DMS153 (cell line): ENCODE measurements at places on chromosomes 12 and 14.
A peak's percentile ranks its signal among the peaks of the same experiment; 100 is the strongest.

- peak; percentile 7 for DNase-seq
Measured at GRCh38 chr12:13362260-13362841, 165.8 kb downstream of the EMP1 start.

- no peak for DNase-seq
Measured at GRCh38 chr12:110600254-110600653, 13.7 kb upstream of the TCTN1 start.

DNA sequence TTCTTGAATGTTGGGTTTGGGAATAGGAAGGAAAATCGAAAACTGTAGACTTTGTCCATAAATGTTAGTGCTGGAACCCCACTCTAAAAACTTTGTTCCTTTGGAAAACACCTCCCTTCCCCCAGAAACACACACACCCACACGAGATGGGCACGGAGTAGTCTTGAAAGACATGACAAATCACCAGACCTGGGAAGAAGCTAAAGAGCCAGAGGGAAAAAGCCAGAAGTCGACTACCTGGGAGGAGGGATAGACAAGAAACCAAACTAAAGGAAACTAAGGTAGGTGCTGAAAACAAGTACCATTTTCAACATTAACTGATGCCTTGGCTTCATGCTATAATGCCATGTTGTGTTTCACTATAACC is 925 bp upstream of the NANOG start:
- DNase-seq: no peak

DNA sequence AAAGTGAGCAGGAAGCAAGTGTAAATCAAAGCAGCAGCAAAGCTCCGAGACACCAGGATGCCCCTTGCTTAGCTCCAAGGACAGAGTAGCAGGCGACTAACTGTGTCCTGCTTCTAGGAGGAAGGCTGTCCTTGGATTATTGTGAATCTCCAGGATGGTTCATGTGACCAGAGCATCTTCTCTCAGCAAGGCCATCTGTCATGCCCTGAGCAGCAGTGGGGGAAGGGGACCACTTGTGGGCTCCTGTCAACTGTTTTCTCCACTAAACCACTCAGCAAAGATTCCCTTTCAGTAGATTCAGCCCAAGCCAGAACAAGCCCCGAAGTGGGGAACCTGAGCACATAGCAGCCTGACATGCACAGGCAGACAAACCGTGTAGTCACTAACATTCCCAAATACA is 19.4 kb downstream of the MAP3K9 start:
- no peak for DNase-seq

GRCh38 chr14:28300356-28300755 is 466.2 kb upstream of the FOXG1 start:
- DNase-seq: no peak

DNA sequence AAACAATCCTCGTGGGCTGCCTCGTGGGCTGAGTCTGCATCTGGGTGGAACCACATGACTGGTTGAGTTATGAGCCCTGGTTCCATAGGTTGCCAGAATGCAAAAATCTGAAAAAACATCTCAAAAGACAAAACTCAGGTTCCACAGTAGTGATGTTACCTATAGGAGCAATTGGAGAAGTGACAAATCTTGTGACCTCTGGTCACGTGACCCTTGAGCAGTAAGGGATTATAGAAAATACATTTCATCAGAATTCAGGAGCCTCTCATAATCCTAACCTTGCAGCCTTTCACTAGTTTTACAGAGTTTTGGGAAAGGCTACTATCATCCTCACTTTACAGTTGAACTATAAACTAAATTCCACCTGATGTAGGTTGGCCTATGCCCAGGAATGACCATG is 12.5 kb upstream of the RNASE3 start:
- DNase-seq: no peak
